ENCODE measurements at places on chromosomes 1 and 21. TPM values are rescaled to one million over a fixed set of nuclear protein-coding genes. Genes with fewer than 3 reads are reported as not detected.

Gene FCGR1A
- total RNA-seq: 5.6 TPM

Gene ADORA3
- total RNA-seq: 2.2 TPM

Gene CD244
- total RNA-seq: not detected

Gene OR10J1
- not detected for total RNA-seq

Gene RNF186
- total RNA-seq: not detected

Gene SPATA21
- total RNA-seq: 0.31 TPM

Gene RAD54L
- 1.9 TPM for total RNA-seq

Gene AMPD1
- not detected for total RNA-seq

Gene COL11A1
- total RNA-seq: 48.2 TPM

Gene TAF1A
- 33.2 TPM for total RNA-seq

Gene PAX7
- not detected for total RNA-seq

Gene GJB3
- not detected for total RNA-seq

Gene SEMA4A
- total RNA-seq: 34.4 TPM

Gene GUCA2B
- not detected for total RNA-seq

Gene PLA2G4A
- 0.94 TPM for total RNA-seq

Gene KRTAP11-1
- total RNA-seq: not detected

Gene FCRL6
- total RNA-seq: not detected

Gene CENPF
- total RNA-seq: 30.0 TPM

Gene CCDC24
- total RNA-seq: 7.8 TPM

Gene KRTAP19-2
- total RNA-seq: not detected

Gene GJA4
- 1.6 TPM for total RNA-seq

Gene RPE65
- total RNA-seq: 0.31 TPM

Gene OR6N1
- total RNA-seq: not detected

Gene CYP4Z1
- total RNA-seq: 0.63 TPM

Gene OR2L2
- total RNA-seq: 1.6 TPM
